ENCODE measurements at places on chromosomes 5 and 9.

GRCh38 chr9:91158286-91158685, 203.4 kb downstream of the AUH start:
- no peak for DNase-seq

DNA sequence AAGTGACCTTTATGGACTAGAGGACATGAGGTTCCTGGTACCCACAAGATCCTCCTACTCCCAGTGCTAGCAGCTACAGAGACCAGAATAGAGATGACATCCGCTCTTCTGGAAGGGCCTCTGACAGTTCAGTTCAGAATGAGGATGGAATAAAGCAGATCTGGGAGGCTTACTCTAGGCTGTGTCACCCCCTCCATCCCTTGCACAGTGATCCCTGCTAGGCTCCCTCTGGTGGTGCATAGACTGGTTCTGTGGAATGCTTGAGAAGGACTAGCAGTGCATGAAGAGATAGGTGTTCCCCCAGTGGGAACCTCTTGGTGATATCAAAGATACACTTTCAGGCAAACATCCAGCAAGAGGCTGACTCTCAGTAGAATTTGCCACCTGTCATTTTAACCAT, 83.0 kb downstream of the NPR3 start:
- DNase-seq, result no peak

DNA sequence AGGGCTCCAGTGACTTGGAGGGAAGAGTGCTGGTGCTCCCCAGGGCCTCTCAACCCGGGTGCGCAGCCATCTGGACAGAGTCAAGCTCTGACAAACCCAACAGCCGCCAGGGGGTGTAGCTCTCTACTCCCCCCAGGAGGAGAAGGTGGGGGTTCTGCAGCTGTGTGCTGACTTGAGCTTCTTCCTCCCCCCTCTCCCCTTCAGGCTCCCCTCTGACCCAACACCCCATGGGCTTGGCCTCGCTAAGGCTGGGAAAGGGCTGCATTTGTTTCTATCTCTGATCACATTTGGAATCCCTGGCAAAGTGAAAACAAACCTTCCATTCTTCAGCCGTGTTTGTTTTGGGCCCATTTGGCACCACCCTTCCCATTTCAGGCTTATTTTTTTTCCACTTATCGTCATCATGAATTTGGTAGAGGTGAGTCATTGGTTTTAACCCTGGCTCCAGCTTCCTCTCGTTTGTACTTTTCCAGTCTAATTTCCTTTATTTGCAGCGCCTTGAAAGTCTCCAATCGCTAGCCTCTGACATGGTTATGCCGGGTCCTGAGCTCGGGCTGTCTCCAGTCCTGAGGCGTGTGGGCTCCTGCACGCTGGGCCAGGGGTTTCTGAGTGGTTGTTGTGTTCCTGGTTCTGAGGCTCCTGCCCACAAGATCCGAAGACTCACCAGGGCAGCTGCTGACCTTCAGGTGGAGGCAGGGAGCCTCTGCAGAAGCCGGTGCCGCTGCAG, 36.1 kb downstream of the DAP start:
- DNase-seq, result no peak

DNA sequence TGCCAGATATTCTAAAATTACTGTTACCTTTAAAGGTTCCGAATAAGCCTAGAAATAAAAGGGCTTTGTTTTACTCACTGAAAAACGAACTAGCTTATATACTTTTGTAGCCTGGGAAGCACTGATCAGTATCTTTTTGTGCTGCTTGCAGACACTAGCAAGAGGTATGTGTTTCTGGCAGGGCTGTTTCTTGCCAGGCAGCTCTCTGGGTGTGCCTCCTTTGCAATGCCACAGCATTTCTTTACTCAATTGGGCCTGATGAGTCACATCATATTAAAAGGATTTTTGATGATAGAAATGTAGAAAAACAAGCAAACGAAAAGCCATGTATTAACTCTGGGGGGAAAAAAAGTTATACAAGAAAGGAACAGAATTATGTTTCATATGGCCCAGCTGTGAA, 35.6 kb downstream of the CD180 start:
- peak; percentile 40 for DNase-seq

- DNase-seq, result no peak
These were observed 190.3 kb downstream of the SNX18 start for GRCh38 chr5:54707841-54708240.
